ENCODE measurements at places on chromosomes 7 and 10.

- no peak for DNase-seq
Measured at GRCh38 chr7:1693991-1694524, 24.0 kb downstream of the ELFN1 start.

DNA sequence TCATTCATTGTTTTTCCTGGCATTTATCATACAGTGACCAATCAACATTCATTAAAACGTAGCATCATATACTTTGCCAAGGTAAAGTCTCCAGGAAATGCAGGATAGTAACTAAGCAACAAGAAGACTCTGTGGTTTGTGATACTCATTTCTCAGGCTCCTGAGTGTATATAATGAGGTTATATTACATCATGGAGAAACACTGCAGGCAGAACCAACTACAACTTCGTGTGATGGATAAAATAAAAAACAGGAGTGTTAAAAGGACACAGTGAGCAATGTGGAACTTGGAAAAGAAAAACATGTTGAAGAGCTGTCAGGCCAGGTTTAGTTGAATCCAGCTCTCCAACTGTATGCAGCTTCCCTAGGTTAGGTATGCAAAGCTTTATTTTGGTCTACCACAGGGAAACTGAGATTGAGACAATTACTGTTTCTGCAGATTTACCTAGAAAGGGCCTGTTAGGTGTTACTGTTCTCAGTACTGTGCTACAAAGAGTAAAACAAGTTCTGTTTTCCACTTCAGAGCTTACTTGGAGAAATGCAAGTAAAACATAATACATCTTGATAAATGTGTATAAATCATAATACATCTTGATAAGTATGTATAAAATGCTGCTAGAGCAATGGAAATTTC lies 7.8 kb upstream of the CCNY start:
- DNase-seq: no peak

- DNase-seq: no peak
Measured at GRCh38 chr7:11690395-11690794, 141.6 kb downstream of the THSD7A start.

- no peak for DNase-seq
Measured at GRCh38 chr7:100975371-100975821, 6.0 kb downstream of the MUC12 start.

GRCh38 chr7:64729089-64729848 lies 63.3 kb downstream of the ZNF107 start:
- no peak for DNase-seq

- no peak for DNase-seq
Measured at GRCh38 chr10:69731184-69731583, 70.5 kb upstream of the COL13A1 start.

DNA sequence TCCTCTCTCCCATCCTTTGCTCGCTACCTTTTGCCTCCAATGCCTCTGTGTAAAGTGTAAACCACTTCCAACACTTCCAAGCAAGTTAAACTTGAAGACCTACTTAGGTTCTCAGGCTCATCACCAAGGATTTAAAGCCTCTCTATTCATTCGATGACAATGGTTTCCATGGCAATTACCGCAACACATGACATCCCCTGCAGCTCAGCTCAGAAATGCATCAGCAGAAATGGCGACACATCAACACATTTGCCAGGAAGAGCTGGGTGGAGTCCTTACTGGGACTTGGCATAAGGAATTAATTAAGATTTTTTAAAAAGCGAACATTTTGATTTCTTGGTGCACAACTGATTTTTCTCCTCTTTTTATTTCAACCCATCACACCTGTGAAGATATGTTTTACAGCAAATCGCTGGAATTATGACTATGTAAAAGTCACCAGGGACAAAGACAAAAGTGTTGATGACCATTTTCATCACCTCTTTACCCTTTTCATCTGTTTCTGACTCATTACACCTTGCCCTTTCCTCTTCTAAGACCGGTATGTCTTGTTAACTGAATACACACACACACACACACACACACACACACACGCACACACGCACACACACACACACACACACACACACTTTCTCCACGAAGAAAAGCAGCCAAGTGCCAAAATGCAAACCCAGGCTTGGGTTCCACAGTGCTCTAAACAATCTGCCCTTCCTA lies 453.4 kb upstream of the CELF2 start:
- DNase-seq: no peak

- no peak for DNase-seq
Measured at GRCh38 chr10:122828716-122829255, 16.9 kb downstream of the CUZD1 start.

DNA sequence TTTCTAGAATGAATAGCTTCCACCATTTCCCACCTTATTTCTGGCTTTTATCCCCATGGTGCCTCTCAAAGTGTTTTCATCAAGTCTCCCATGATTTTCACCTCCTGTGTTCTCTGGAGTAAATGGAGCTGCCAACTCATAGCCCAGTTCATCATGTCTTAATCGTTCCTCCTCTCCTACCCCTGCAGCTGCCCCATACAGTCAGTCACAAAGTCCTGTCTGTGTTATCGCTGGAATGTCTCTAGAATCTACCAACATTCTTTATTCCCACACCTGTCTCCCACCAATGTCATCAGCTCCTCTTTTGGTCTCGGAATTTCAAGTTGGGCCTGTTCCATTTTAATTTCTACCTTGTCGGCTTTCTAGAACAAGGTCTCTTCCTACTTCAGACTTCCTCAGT lies 178.9 kb downstream of the MLLT10 start:
- no peak for DNase-seq

DNA sequence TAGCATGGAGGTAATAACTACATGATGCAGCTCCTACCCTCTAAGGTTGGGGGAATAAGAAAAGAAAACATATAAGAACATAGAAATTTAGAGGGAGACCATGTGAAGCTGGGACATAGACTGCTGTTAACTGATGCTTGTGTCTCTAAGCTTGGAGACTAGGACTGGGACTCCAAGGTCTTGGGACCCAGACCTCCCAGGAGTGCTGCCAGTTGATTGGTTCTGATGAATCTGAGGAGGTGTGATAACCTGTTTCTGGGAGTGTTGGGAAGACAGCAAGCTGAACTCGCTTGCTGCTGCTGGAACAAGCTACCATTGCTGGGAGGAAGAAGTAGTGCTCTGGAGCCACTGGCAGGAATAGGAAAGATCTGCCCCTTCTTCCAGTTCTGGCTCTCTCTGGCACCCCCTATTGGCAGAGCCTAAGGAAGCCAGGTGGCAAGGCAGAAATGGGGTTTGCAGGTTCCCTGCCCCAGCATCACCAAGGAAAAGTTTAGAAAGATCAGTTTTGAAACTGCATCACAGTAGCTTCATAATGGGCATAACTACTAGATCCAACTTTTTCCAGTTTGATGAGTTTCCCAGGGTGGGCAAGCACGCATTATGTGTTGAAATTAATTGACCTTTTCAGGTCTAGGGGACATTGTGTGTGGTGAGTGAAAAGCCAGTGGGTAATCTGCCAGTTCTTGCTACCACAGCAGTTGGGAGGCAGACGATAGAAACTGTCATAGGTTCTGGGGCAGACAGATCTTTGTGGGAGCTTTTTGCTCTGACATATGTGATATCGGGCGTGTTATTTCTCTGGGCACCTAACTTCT lies 140.7 kb downstream of the SND1 start:
- peak; percentile 35 for DNase-seq

DNA sequence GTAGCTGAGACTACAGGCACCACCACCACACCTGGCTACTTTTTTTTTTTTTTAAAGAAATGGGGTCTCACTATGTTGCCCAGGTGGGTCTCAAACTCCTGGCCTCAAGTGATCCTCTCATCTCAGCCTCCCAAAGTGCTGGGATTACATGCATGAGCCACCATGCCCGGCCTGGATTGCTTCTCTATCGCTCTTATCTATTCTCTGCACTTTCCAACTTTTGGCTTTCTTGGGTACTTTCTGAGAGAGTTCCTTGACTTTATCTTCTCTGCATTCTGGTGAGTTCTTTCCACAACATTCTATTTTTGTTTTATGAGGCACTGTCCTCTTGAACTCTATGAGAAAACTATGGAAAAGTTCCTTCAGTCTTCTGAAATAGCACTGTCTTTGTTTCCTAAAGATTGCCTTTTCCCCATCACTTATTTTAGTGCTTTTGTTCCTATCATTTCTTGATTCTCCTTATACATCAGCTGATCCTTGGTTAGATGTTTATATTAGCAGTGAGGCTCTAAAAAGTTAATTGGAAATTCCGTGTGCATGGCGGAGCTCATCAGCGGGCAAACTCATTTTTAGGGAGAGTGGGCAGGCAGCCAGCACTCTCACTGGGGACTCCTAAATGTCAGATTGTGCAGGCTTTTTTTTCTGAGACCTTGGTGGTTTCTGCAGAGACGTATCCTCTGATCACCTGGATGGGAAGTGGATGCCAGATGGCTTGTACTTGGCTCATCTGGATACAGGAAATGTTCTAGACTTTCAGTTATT lies 43.9 kb downstream of the HIP1 start:
- no peak for DNase-seq

- DNase-seq: no peak
Measured at GRCh38 chr10:98038288-98038687, 7.9 kb upstream of the CRTAC1 start.

DNA sequence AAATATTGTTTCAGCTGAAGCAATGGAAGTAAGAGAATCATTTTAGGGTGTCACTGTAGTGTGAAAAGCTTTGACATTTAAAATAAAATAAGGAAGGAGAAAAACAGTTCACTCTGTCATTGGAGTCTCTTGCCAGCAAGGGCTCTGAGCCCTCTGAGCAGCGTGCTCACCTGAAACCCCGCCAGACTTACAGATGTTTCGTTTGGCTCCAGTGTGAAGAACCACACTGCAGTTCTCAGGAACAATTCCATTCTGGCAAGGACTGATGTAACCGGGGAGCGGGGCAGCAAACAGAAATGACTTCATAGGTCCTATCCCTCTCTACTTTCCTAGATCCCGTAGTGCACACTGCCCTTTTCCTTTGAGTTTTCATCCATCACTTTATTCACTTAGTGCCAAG lies 164.3 kb downstream of the CELF2 start:
- DNase-seq: no peak

GRCh38 chr10:100528123-100528886 lies 1.4 kb downstream of the NDUFB8 start:
- DNase-seq: no peak

- DNase-seq: no peak
Measured at GRCh38 chr7:68470836-68471435, 1127.3 kb upstream of the AUTS2 start.

DNA sequence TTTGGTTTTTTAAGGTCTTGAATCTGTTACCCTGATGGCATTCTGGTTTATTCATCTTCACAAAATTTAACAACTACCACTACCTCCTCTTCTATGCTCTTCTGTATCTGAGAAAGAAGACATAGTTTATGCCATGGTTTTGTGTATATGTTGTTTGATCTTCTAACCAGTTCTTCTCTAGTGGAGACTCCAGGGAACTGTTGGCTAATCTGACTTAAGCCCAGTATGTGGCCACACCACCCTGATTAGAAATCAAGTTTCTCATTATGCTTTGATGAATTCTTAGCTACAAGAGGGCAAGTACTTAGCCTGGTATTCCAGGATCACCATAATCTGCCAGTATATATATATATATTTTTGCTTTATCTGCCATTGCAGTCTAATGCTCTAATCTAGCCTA lies 99.5 kb upstream of the MXI1 start:
- no peak for DNase-seq

- DNase-seq: no peak
Measured at GRCh38 chr10:133127291-133128125, 32.5 kb upstream of the KNDC1 start.

GRCh38 chr10:22479419-22479818 lies 134.1 kb downstream of the SPAG6 start:
- DNase-seq: no peak

DNA sequence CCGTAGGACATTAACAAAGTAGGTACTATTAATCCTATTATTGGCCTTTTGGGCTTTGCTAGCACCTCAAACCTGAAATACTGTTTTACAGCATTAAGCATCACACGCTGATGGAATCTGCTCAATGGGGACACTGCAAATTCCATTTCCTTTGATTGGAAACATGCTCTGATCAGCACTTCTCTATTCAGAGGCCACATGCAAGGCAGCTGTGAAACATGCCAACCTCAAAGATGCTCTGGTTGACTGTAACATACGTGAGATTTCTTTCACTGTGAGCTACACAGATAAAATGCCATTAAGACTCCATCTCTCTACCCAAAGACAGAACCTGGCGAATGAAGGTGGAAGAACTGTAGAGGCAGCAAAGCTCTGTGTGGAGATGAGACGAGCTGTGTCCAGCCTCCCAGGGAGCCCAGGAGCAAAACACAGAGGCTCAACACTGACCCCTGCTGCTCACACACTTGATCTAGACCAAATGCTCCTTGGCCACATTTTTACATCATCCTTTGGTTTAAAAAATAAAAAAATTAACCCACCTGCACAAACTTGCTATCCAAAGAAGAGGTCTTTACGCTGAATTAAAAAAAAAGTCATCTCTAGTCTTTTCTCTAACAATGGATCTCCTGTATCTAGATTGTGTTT lies 8.0 kb downstream of the RSU1 start:
- DNase-seq: no peak

Data from NCI-H1930 (cell line).